Testis (tissue), 5 donors: ENCODE measurements at places on chromosomes 12 and 14.

- DNase-seq: no peak
These were observed 214.2 kb upstream of the KRR1 start for GRCh38 chr12:75725521-75726111.

GRCh38 chr14:80805136-80805535 lies 136.4 kb downstream of the CEP128 start:
- no peak for DNase-seq

- no peak for DNase-seq
These were observed 284.9 kb downstream of the LRFN5 start for GRCh38 chr14:41891624-41892023.

GRCh38 chr12:53613821-53614220 lies 12.4 kb downstream of the ATF7 start:
- no peak for DNase-seq

DNA sequence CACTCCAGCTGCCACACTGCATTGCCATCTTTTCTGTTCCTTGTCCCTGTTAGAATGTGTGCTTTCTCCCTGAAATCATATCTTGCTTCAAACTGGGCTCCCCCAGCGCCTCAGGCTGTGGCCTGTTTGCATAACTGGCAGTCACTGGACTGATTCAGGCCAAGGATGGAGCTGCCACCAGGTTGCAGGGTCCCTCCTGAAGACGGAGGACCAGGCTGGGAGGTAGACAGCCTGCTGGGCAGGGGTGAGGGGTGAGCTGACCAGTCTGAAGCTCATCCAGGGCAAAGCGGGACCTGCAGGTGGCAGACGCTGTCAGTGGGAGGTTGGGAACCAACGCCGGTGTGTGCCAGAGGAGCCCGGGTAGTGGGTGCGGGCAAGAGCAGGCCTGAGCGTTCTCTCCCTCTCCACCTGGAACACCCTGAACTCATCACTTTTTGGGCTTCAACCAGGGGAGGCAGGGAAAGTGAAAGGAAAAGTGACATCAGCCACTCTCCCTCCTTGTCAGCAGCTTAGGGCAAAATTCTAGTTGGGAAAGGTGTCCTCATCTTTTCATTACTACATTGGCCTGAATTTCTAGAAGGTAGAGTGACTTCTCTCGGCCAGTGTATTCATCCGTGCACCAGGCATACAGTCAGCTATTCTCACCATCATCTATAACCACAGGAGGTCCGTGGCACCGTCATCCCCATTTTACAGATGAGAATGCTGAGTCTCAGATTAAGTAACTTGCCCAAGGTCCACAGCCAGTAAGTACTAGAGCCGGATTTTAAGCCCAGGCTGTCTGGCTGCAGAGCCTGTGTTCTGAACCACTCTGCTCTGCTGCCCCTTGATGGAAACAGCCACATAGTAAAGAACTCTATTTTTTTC lies 219.1 kb downstream of the SLC41A2 start:
- no peak for DNase-seq

GRCh38 chr14:106419376-106419965 lies 893.1 kb downstream of the TMEM121 start:
- no peak for DNase-seq

DNA sequence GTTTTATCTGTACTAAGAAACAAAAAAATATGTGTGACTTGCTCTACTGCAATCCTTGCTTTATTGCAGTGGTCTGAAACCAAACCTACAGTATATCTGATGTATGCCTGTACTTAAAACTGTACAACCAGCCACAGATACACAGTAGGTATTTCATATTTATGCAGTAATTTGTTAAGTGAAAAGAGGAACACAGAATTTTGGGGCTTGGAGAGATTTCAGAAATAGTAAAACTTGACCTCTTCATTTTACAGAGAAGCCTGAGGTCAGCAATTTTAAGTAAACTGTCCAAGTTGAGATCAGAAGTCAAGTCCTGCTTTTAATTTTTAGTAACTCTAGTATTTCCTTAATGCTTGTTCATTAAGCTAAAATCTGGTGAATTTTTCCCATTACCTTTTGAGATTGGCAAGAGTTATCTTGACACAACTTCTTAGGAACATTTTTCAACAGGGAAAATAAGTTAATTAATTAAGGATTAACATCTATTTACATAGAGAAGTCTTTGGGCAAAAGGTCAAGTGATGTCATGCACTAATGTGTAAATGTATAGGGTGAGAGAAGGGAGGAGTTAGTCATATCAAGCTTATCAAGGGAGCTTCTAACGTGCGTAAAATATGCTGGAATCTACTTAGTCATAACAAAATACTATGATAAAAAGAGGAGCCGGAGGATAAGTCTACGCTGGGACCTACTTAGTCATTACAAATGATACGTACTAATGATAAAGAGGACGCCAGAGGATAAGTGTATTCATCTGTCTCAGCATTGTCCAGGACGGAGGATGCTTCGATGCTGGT lies 66.0 kb upstream of the GTF2A1 start:
- no peak for DNase-seq

- no peak for DNase-seq
These were observed 326.7 kb downstream of the ATP23 start for GRCh38 chr12:58268069-58268468.

GRCh38 chr12:108193917-108194316 lies 64.8 kb downstream of the WSCD2 start:
- DNase-seq: peak; percentile 58

GRCh38 chr14:90626550-90626949 lies 189.7 kb downstream of the TTC7B start:
- no peak for DNase-seq

DNA sequence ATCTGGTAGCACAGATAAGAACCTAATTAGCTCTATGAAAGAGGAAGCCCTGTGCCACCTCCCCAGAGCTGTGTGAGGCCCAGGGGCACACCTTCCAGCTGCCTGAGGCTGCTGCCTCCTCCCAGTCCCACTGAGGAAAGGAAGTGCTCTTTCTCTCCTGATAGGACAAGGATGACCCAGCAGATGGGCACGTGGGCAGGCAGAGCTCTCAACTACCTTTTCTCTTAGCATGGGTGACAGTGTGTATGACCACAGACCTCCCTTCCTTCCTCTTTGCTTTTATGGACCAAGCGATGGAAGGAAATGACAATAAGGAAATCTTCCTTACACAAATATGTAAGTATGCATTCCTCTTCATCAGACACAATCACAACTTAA lies 127.6 kb upstream of the AMIGO2 start:
- DNase-seq: no peak

DNA sequence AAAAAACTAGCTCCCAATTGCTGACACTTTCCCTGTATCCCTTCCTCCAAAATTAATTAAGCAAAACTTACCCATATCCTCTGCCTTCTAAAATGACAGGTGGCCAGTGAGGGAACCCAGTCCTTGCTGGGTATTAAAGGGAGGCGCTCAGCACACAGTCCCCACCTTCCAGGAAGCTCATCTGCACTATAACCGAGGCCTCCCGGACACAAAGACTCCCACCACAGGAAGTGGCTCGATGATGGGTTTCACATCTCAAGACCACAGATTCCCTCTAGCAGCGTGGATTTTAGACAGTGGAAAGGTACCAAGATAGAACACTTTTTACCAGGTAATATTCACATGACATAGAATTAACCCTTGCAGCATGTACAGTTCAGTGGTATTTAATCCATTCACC lies 126.8 kb upstream of the NCOR2 start:
- DNase-seq: no peak

- peak; percentile 62 for DNase-seq
These were observed 49.1 kb downstream of the CCDC85C start for GRCh38 chr14:99554757-99555531.

GRCh38 chr12:81668475-81668874 lies 90.7 kb downstream of the PPFIA2 start:
- DNase-seq: no peak

GRCh38 chr12:133130808-133131128 lies 341 bp downstream of the ZNF10 start:
- peak; percentile 66 for DNase-seq

- DNase-seq: no peak
These were observed 2.0 kb downstream of the CIROP start for GRCh38 chr14:23102801-23103200.

- DNase-seq: peak; percentile 70
These were observed 32.0 kb upstream of the LMNTD1 start for GRCh38 chr12:25585021-25585523.

DNA sequence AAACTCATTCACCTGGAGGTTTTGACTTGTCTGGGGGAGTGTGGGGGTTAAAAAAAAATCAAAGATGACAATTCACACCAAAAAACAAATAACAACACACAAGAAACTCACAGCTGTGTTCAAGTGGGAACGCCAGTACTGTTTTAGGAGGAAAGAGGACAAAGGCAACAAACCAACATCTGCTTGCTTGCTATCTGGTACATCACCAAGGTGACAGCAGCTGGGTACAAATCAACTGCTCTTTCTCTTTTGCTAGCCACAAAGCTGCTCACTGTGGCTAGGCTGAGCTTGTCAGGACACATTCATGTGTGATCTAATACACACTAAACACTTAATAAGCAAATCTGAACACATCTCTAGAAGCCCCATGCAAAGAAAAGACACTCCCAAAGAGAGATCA lies 128.0 kb upstream of the RAP1B start:
- DNase-seq: no peak

DNA sequence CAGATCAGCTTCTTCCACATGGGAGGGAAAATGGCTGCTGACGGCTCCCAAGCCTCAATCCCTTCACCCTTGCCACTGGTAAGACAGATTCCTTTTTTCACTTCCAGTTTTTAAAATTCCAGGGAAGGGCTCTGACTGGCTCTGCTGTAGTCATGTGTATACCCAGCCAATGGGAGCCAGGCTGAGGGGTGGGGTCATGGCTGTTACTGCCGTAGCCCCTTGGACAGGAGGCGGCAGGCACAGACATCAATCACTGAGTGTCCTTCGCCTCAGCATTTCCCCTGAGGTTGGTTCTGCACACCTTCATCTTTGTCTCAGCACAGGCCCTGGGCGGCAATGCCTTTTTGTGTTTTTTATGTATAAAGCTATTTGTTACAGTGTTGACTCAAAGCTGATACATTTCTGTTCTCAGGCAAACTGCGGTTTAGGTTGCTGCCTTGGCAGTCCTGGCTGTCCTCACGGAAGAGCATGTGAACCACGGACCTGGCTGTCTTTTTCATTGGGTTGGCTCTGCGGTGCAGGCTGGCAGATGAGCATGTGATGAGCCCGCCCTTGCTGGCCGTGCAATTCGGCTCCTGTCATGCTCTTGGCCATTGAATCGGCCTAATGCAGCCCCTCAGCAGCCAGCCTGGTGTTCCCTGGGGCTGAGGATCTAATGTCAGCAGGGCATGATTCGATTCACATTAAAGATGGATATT lies 74.3 kb downstream of the PPM1A start:
- peak; percentile 52 for DNase-seq

GRCh38 chr12:52945389-52946232 lies 3.3 kb upstream of the KRT18 start:
- peak; percentile 46 for DNase-seq

- no peak for DNase-seq
These were observed 1142.1 kb downstream of the FLRT2 start for GRCh38 chr14:86672080-86672479.

- no peak for DNase-seq
These were observed 137.6 kb upstream of the AEBP2 start for GRCh38 chr12:19301688-19302087.

DNA sequence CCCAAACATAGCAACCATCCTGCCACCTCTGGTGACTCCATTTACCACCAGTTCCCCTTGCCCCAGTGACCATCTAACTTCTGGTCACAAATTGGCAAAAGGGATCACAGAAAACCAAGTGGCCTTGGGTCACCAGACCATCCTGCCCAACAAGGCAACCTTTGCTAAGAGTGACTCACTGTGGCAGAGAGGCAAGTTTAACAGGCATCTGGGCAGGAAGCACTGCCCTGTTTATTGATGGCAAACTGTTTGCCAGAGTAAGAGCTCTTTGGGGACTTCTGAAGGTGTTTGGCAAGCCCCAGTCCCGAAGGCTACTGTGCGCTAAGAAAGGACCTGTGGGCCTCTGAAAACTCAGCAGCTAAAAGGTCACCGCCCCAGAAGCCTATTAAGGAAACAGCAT lies 28.2 kb upstream of the TMEM233 start:
- no peak for DNase-seq

GRCh38 chr12:114409852-114410600 lies 4.1 kb upstream of the TBX5 start:
- DNase-seq: no peak

DNA sequence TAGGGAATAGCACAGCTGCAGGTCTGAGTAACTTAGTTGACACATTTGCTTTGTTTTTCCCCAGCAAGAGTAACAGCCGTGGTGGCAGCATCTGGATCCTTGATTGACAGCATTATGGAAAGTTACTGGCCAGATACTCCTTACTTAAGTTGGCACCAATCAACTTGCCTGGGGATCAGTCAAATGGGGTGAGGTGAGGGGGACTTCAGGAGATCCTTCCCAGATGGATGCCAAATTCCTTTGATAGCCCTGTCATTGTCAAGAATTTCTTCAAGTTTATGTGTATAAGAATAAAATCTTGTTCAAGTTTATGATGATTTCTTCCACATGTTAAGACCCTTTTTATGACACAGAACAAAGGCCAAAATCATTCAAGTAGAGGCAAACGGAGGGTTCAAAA lies 618.4 kb downstream of the SLC6A15 start:
- DNase-seq: no peak

GRCh38 chr14:85865701-85866100 lies 335.8 kb downstream of the FLRT2 start:
- DNase-seq: no peak

GRCh38 chr12:46024099-46024498 lies 33.7 kb upstream of the SCAF11 start:
- no peak for DNase-seq

GRCh38 chr12:108801736-108802100 lies 55.7 kb downstream of the SSH1 start:
- no peak for DNase-seq

- no peak for DNase-seq
These were observed 5.0 kb downstream of the TIGAR start for GRCh38 chr12:4325966-4326365.

- no peak for DNase-seq
These were observed 6.0 kb downstream of the EID3 start for GRCh38 chr12:104309446-104309993.

GRCh38 chr14:20671597-20672283 lies 12.6 kb upstream of the RNASE4 start:
- DNase-seq: no peak
